ENCODE measurements at places on chromosomes 16 and 17.

DNA sequence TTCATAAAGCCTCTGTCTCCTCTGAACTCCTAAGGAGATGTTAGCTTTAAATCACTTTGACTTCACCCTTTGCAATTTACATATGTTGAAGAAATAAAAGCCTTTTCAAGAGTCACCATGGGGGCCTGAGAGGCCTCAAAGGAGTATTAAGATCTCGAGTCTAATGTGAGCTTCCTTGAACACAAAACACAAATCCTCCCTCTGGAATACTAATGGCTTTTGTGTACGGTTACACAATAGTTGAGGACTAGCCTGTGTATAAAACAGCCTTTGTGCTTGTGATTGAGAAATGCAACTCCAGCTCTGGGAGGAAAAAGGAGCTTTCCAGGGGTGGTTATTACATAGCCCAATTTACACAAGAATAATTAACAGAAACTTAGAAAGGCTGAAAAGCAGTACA, 1140.2 kb downstream of the CDH11 start:
- DNase-seq: no peak

DNA sequence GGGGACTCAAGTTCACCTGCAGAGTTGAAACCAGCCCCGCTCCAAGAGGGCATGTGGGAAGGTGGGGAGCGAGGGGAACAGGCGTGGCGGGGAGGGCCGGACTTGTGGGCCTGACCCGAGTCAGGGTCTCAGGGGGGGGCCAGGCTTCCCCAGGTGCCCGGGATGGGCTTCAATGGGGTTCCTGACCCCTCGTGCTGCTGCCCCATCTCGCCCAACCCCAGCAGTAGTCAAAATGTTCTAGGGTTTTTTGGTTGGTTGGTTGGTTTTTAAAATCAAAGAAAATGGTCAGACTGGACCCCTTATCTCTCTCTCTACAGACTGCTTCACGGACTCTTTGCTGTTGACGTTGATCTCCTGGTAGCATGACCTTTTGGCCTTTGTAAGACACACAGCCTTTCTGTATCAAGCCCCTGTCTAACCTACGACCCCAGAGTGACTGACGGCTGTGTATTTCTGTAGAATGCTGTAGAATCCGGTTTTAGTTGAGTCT, 69.5 kb downstream of the AMFR start:
- no peak for DNase-seq

DNA sequence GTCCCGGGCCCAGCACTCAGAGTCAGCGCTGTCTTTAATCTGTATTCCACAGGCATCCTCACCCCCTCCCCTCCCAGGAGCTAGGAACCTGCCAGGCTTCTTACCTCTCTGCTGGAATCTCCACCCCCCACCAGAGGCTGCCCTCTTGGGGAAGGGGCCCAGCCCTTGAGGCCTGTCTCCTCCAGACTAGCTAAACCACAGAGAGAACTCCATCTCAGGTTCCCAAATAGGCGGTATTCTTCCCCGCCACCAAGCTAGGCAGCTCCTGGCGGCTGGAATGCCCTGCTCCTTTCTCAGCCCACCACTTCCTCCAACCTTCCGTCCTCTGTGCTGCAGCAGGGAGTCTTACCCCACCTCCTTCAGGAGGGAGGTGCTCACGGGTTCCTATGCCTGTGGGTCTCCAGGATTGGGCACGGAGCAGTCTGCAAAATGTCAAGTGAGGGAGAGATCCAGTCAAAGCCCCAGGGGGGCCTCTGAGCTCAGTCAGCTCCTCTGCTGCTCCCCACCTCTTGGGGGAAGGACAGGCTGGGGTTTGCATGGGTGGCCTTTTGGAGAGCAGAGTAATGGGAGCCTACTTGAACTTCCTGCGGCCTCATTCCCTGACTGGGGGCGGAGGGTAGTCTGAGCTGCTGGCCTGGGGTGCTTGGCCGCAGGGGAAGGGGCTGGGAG, 55.7 kb downstream of the SREBF1 start:
- DNase-seq: no peak

GRCh38 chr16:12573730-12574383, 229.8 kb downstream of the CPPED1 start:
- DNase-seq: no peak

DNA sequence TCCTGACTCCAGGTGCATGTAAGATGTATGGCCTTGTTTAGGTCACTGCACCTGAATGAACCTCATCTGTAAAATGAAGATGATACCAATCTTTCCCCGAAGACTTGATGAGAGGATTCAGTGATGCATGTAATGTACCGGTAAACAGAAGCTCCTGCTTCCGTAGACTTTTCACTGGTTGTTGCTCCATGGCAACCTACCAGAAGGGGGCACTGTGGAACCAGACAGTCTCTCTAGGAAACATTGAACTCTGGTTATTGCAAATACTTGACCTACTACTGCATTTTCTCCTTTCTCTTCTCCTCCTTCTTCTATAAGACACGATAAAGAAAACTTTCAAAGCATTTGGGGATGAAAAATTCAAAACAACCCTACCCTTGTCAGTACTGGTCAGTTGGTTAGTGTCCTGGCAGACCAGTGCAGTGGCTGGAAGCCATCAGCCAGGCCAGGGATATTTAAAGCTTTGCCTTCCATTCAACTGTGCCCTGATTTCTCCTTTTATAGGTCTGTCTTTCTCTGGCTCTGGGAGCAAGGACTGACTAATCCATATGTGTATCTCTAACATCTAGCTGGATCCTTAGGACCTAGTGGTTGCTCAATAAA, 667.4 kb upstream of the SALL1 start:
- DNase-seq: no peak

- peak; percentile 25 for DNase-seq
Observed at GRCh38 chr17:16491131-16491702, 776 bp downstream of the LRRC75A start.

DNA sequence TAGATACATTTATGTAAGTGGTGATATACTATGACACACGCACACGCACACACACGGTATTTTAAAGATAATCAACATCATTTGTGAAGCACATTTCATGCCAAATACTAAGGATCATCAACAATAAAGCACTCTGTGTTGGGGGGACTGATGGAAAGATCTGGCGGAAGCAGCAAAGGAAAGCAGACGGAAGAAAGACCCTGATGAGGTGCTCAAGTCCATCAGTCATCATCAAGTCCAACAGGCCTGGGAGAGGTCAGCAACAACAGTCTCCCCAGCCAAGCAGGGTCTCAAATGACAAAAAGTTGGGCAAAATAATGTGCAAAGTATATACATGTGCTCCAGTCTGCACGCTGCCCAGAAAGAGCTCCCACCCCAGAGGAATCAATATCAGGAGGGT, 55.5 kb downstream of the HIC1 start:
- no peak for DNase-seq

GRCh38 chr16:81241706-81242105, 3.2 kb downstream of the BCO1 start:
- DNase-seq: no peak

- DNase-seq: no peak
Observed at GRCh38 chr17:18093616-18094408, 6.1 kb downstream of the DRG2 start.

GRCh38 chr16:5870886-5871691, 773.5 kb upstream of the EEF2KMT start:
- no peak for DNase-seq
